ENCODE measurements at places on chromosomes 2 and 18. TPM values are rescaled to one million over a fixed set of nuclear protein-coding genes. Genes with fewer than 3 reads are reported as not detected.

EGR4 gene
- total RNA-seq: not detected

DNA sequence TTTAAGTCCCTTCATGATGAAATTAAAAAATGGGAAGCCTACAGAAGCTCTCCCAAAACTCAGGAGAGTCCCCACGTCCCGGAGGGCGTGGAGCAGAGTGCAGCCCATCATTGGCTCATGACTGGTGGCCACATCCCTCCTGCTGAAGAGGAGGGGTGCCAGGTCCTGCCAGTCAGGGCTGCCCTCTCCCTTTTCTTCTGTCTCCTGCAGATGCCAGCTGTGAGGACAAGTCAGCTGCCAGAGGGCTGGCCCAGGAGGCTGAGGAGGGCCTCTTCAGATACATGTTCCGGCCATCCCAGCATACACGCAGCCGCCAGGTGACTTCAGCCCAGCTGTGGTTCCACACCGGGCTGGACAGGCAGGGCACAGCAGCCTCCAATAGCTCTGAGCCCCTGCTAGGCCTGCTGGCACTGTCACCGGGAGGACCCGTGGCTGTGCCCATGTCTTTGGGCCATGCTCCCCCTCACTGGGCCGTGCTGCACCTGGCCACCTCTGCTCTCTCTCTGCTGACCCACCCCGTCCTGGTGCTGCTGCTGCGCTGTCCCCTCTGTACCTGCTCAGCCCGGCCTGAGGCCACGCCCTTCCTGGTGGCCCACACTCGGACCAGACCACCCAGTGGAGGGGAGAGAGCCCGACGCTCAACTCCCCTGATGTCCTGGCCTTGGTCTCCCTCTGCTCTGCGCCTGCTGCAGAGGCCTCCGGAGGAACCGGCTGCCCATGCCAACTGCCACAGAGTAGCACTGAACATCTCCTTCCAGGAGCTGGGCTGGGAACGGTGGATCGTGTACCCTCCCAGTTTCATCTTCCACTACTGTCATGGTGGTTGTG is 2.6 kb downstream of the INHA start:
- H3K27me3 ChIP-seq: peaks cover 4% of the 10 kb centered on the region
- no peak overlapping the region for H3K27ac ChIP-seq
- DNase-seq: no peak
- no peak overlapping the region for H3K4me3 ChIP-seq
- H3K36me3 ChIP-seq: no peaks in the 10 kb centered on the region
- no peaks in the 10 kb centered on the region for H3K4me1 ChIP-seq

DNA sequence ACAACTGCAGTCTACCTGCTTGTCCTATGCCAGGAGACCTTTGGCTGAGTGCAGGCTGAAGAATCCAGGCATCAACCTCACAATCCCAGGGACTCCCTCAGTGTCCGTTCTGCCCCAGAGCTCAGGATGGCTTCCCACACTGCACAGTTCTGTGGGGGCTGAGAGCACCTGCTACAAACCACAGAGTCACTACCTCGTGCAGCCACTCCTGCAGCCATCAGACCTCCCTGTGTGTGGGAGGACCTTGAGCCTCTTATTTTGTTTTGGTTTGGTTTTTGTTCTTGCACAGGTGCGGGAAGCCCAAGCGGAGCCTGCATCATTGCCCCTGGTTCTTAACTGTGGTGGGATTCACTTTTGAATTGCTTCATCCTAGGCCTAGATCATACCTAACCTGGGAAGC is 31.0 kb downstream of the NAT8 start:
- no peaks in the 10 kb centered on the region for H3K36me3 ChIP-seq
- no peak for DNase-seq
- H3K27me3 ChIP-seq: no peaks in the 10 kb centered on the region
- no peak overlapping the region for H3K4me3 ChIP-seq

RTKN gene
- total RNA-seq: 11.9 TPM

DNA sequence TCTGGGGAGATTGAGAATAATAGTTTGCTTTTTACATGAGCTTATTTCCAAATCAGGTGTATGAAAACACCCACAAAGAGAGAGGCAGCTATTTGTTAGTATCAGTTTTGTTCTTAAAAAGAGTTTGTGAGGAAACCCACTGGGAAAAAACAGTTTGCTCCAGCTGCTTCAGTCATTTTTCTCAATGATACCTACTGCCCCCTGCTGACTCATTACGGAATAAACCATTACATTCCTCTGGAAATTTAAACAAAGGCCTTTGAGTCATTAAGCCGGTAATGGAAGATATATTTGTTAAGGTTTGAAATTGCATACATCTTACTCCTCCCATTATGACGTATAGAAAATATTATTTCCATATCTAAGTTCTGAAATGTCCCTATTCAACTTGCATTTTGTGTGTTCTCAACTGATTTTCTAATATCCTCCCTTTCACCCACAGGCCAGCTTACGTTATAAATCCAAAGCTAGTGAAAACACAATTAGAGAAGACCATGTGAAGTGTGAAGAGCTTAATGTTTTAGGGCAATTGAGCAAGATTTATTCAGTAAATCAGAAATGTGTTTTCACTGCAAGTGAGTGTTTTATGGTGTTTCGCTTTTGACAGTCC is 761.6 kb downstream of the DSC3 start:
- H3K27me3 ChIP-seq: no peaks in the 10 kb centered on the region
- no peak overlapping the region for H3K27ac ChIP-seq
- no peaks in the 10 kb centered on the region for H3K36me3 ChIP-seq
- H3K4me1 ChIP-seq: no peaks in the 10 kb centered on the region
- DNase-seq: no peak
- no peak overlapping the region for H3K4me3 ChIP-seq

DNA sequence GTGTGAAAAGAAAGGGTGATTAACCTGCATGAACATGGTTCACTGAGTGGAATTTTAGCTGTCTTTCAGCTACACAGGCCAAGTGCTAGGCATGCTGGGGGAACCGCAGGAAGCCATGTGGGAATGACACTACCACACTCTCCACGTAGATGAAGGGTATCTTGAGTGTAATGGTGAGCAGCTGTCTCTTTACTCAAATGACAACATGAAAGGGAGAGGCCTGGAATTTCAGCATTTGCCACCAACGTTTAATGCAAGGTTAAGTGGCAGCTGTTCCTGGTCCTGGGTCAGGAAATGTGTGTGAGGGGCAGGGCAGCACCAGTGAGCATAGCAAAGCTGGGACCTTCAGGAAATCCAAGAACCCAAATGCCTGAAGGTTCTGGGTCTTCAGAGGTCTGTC is 588.4 kb downstream of the SLC4A3 start:
- H3K36me3 ChIP-seq: no peaks in the 10 kb centered on the region
- no peaks in the 10 kb centered on the region for H3K4me1 ChIP-seq
- H3K4me3 ChIP-seq: no peak overlapping the region
- DNase-seq: no peak
- no peaks in the 10 kb centered on the region for H3K27me3 ChIP-seq

KIF1A gene
- total RNA-seq: 0.95 TPM

DNA sequence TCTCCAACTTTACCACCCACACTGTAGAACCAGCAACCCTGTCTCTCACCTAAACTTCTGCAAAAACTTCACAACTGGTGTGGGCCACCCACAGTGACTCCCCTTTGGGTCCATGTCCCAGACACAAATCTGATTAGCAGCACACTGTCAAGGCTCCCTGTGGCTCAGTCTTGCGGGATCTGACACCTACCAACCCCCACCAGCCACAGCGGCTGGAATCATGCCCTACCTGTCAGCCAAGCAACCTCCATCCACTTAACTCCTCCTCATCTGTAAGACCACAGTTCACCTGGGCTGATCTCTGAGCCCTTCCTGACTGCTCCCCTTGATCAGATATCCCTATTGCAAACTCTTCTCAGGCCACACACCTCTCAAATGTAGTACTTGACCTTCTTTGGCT is 14.6 kb downstream of the TCF4 start:
- H3K4me3 ChIP-seq: no peak overlapping the region
- no peaks in the 10 kb centered on the region for H3K27me3 ChIP-seq
- H3K27ac ChIP-seq: no peak overlapping the region
- H3K4me1 ChIP-seq: no peaks in the 10 kb centered on the region
- no peaks in the 10 kb centered on the region for H3K36me3 ChIP-seq
- DNase-seq: no peak
